SW 1271 (cell line): ENCODE measurements at places on chromosomes 1 and 21.

GRCh38 chr1:44676484-44677200 lies 2.1 kb downstream of the ARMH1 start:
- DNase-seq, result no peak

GRCh38 chr1:33014464-33015163 lies 22.1 kb downstream of the AK2 start:
- no peak for DNase-seq

GRCh38 chr1:247209396-247209795 lies 37.6 kb upstream of the ZNF124 start:
- no peak for DNase-seq

DNA sequence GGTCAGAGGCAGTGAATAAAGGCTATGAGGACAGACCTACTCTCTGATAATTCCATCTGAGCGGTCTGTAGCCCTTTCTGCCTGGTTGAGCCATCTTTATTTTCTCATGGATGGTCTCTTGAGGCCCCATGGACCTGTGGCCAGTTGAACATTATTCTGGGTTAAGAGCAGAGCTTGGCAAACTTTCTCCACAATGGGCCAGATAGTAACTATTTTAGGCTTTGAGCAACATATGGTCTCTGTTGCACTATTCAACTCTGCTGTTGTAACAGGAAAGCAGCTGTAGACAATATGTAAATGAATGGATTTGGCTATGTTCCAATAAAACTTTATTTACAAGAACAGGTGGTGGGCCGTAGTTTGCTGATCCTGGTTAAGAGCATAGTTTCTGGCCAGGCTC lies 62.7 kb downstream of the KAZN start:
- no peak for DNase-seq

DNA sequence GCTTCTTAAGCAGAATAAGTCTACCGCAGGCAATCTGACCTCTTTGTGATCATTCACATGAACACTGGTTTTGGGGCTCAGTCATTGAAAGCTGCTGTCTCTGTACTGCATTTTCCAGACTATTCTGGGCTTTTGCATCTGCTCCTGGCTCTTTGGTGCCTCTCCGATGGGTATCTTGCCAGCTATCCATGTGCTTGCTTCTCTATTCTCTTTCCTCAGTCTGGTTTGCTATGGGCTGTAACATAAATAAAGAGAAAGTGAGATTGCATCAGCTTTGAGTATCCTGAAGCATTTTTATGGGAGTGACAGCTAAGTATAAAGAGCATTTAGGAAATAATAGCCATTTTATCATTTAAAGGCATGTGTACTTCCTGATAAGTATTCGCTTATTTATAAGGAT lies 70.7 kb downstream of the C1orf21 start:
- no peak for DNase-seq

- no peak for DNase-seq
These were observed 50.1 kb upstream of the RGS21 start for GRCh38 chr1:192266645-192267044.

DNA sequence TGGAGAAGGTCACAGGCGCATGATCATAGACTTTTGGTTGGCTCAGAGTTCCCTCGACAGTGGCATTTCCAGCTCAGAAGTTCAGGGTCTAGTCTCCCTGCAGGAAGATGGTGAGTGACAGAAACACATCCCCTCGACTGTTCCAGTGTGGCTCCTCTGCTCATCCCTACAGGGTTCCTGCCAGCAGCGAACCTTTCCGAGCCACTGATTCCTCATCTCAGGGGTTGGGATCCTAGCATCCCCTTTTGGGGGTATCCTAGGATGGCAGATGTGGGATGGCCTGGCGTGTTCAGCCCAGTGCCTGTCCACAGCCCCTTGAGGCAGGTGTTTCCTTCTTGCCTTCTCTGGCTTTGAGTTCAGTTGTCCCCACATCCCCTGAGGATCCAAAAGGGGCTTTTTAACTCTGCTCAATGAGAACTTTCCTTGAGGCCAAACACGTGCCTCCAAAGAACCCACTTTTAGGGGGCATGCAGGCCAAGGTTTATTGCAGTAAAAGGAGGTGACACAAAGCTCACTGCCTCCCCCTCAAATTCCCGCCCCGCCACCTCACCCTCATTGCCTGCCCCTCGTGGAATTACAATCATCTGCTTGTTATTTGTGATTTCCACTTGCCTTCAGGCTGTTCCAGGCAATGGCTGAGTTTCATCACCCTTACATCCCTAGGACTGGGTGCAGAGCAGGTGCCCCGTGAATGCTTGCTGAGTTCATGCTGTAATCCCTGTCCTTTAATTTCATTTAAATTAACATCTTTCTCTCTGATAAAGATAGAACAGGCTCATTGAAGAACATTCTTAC lies 440.7 kb downstream of the CAMTA1 start:
- no peak for DNase-seq

GRCh38 chr1:67190410-67190809 lies 24.2 kb downstream of the IL23R start:
- DNase-seq, result no peak

DNA sequence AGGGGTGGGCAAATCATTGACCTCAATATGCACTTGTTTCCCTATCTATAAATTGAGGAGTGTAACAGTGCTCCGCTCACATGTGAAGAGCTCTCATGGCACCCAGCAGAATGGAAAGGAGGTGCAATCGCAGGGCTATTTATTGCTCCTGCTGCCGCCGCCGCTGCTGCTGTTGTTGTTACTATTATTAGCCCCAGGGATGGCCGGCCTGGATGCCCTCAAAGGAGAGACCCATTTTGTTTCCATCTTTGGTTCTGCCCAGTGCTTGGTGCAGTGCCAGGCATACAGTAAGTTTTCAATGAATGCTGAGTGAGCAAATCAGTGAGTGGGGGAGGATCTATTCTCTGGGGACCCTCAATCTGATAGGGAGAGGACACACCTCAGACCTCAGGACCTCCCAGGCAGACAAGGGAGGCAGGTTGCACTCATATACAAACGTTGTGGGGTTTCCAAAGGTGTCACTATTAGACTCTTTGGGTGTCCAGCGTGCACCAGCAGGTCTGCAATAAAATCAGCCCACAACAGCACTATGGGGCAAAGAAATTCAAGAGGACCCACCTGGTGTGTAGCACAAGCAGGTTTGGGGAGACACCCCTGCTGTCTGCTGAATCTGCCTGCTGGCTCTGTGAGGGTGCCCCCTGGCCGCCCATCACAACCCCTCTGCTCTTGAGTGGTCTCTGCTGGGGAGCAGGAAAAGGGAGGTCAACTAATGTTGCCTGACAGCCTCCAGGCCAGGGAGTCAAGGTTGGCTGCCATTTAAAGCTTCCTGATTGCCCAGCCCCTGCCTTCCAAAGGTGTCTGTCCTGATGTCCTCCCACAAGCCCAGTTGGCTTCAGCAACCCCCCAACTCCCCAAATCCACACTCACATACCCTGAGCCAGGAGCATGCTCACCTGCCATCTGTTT lies 136.3 kb downstream of the ACTL8 start:
- DNase-seq, result no peak
